ENCODE measurements at places on chromosomes 1 and 21. TPM values are rescaled to one million over a fixed set of nuclear protein-coding genes. Genes with fewer than 3 reads are reported as not detected.

Gene TAS1R1
- total RNA-seq = not detected

Gene SPRR2F
- total RNA-seq = 5.1 TPM

Gene CLDN17
- total RNA-seq = not detected

Gene ASTN1
- 1.8 TPM for total RNA-seq

Gene ORC1
- 14.8 TPM for total RNA-seq
